WTC11 (cell line): ENCODE measurements at places on chromosomes 16 and 17. TPM values are rescaled to one million over a fixed set of nuclear protein-coding genes. Genes with fewer than 3 reads are reported as not detected.

GGT6 gene
- 0.07 to 0.37 TPM (median 0.18 TPM) in 3 replicates for total RNA-seq

SCNN1B gene
- total RNA-seq: 3.4 to 4.8 TPM (median 3.6 TPM) in 3 replicates

NHLRC4 gene
- total RNA-seq: 0.76 to 0.92 TPM (median 0.87 TPM) in 3 replicates

IL17C gene
- total RNA-seq: 0.80 to 1.9 TPM (median 1.5 TPM) in 3 replicates

IRX3 gene
- 1.1 to 2.2 TPM (median 1.6 TPM) in 3 replicates for total RNA-seq

ZNF423 gene
- 37.6 to 38.8 TPM (median 38.6 TPM) in 3 replicates for total RNA-seq

NPEPPS gene
- 97.1 to 127 TPM (median 111 TPM) in 3 replicates for total RNA-seq

TLCD1 gene
- 36.0 to 41.2 TPM (median 36.5 TPM) in 3 replicates for total RNA-seq

CXCL16 gene
- total RNA-seq: 3.2 to 3.8 TPM (median 3.5 TPM) in 3 replicates

GP1BA gene
- not detected in 3 replicates for total RNA-seq

ABCC12 gene
- not detected in 3 replicates for total RNA-seq

SRL gene
- total RNA-seq: 0.11 TPM in 1 of 3 replicates, not detected in the others

TMEM88 gene
- 2.9 to 3.9 TPM (median 3.6 TPM) in 3 replicates for total RNA-seq

IGSF6 gene
- total RNA-seq: 0.25 TPM in 1 of 3 replicates, not detected in the others

SGCA gene
- total RNA-seq: 0.39 to 1.0 TPM in 2 of 3 replicates, not detected in the other
